ENCODE measurements at places on chromosomes 2 and 18.

DNA sequence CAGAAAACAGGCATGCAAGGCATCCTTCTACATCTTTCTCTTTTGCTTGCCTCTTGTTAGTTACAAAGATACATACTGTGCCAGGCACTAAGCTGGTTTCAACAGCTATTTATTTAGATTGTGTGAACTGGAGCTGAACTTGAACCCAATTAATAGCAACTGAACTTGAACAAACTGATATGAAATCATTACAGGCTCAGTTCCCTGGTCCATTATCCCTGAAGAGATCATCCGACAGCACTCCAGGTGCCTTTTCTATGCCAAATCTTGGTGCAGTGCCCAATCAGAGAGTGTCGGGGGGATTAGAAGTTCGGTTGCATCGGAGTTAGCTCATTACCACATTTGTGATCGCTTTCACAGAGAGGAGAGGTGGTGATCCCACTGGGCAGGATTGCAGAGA lies 477.6 kb downstream of the PARD3B start:
- DNase-seq = no peak

DNA sequence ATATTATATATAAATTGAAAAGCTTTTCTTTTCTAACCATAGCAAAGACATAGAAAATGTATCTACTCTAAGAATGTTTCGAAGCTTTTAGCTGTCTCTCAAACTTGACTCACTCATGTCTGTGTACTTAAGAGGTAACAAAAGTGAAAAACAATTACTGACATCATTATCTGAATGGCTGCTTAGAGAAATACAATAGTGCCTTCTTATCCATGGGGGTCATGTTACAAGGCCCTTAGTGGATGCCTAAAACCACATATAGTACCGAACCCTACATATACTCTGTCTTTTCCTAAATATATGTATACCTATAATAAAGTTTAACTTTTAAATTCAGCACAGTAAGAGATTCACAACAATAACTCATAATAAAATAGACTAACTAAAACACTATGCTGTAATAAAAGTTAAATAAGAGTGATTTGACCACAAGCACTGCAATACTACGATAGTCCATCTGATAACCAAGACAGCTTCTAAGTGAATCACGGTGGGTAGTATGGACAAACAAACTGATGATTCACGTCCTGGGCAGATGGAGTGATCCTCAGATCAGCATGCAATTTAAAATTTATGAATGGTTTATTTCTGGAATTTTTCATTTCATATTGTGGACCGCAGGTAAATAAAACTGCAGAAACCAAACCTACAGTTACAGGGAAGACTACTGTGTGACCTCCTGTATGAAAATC lies 246.2 kb downstream of the XIRP2 start:
- DNase-seq = no peak

DNA sequence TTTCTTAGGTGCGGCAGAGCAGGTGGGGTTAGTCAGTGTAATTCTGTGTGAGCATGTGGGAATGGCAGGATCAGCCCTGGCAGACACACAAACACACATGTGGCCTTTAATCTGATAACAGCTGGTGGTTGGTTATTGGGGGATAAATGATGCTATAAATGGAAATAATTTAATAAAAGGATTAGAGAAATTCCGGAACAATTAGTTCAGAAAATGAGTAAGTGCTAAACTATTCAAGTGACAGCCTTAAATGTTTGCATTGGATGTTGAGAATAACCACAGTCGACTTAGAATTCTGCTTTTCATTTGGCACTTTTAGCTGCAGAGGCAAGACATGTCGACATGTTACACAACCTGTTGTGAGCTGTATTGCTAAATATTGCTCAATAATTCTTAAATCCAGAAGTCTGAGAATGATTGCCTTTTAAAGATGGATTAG lies 7.2 kb downstream of the SMYD1 start:
- no peak for DNase-seq

- no peak for DNase-seq
Observed at GRCh38 chr2:68516051-68516955, 48.9 kb downstream of the APLF start.

DNA sequence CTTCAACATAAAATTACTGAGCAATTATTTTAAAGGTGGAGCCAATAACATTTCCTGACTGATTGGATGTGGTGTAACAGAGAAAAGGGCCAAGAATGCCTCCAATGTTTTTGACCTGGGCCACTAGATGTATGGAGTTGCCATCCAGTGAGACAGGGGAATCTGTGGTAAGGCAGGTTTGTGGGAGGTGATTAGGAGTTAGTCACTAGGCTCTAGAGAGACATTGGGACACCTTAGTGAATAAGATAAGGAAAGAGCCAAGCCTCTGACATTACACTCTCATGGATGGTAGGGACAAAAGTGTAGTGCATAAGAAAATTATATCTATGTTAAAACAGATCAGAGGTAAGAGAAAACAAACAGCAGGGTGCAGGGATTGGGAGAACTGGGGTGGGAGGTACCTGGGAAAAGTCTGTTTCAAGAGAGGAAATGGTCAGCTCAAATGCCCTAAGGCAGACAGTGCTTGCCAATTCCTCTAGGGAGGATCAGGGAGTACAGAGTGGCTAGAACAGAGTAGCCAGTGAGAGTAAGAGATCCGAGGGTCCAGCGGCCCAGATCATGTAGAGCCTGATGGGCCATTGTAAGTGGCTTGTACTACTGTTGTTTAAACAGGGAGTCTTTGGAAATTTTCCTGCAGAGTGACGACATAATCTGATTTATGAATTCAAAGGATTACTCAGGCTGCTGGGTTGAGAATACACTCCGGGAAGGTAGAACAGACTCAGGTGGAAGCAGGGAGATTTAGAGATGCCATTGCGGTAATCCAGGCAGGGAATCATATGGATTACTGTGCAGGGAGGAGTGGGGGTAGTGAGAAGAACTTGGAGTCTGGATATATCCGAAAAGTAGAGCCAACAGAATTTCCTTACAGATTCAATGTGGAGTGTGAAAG lies 45.7 kb upstream of the CUL3 start:
- no peak for DNase-seq
